ENCODE measurements at places on chromosomes 1 and 21.

GRCh38 chr1:248914796-248915381, 8.9 kb downstream of the PGBD2 start:
- DNase-seq = no peak

DNA sequence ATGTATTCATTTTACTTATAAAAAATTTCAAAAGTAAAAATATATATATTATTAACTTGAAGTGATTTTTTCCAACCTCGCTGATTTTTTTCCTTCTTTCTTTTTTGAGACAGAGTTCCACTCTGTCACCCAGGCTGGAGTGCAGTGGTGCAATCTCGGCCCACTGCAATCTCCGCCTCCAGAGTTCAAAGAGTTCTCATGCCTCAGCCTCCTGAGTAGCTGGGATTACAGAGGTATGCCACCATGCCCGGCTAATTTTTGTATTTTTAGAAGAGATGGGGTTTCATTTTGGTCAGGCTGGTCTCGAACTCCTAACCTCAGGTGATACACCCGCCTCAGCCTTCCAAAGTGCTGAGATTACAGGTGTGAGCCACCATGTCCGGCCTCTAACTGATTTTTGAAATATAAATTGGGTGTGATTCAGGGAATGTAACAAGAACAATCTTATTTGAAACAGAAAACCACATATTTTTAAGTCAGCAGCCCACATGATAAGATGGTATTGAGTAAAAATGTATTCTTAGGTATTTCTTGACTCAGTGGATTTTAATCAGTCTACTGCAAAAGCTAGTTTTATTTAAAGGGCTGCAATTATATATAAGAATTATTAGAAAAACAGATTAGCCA, 30.0 kb downstream of the ZBTB8B start:
- no peak for DNase-seq

DNA sequence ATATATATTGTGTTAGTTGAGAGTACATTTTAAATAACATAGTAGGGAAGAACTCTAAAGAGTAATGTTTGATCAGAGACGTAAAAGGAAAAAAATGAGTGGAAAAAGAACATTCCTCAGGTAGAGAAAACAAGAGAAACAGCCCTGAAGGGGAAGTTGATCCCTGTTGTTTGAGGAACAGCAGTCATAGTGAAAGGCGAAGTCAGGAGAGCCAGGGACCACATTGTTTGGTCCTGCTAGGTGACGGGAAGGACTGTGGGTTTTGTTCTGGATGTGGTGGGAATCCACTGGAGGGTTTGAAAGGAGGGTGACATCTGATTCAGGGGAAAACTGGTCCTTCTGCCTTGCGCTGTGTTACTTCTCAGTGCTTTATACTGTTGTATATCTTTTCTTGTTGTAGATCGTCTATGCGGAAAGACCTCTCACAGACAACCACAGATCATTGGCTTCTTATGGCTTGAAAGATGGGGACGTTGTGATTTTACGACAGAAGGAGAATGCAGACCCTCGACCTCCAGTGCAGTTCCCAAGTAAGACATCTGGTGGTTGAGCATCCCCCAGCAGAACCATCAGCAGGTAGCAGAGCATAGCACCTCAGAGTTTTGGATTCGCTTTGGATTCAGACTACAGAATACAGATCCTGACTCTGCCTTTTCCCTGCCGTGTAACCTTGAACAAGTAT, 9.2 kb downstream of the DDI2 start:
- no peak for DNase-seq

DNA sequence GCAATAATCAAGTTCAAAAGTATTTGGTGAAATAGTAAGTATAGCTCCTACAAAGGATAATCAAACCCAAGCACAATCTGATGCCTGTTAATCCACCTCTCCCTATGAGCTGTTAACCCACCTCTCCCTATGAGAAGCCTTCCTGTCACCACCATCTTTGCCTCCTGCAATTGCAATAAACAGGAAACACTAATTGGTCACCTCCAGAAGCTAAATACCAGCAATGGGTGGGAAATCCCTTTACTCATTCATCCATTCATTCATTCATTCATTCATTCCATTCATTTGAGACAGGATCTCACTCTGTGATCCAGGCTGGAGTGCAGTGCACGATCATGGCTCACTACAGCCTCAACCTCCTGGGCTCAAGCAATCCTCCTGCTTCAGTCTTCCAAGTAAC, 132.8 kb downstream of the RERE start:
- no peak for DNase-seq

DNA sequence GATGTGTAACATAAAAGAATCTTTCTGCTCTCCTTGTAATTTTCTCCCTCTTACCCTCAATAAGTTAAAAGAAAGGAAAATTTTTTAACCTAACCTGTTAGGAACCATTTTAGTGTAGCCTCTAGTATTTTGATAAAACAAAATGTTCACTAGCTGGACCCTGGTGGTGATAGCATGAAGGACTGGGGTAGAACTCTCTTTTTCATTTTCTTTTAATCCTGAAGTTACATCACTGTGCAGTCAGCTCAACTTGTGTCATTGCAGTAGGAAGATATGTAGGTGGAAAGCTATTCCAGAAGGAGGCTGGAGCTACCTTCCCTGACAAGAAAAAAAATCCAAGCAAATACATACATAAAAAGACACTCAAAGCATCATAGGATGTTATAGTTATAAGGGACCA, 39.3 kb downstream of the NFIA start:
- no peak for DNase-seq

GRCh38 chr21:40902993-40903392, 56.0 kb upstream of the DSCAM start:
- DNase-seq = no peak

GRCh38 chr1:224199679-224200078, 16.6 kb downstream of the DEGS1 start:
- DNase-seq = no peak

DNA sequence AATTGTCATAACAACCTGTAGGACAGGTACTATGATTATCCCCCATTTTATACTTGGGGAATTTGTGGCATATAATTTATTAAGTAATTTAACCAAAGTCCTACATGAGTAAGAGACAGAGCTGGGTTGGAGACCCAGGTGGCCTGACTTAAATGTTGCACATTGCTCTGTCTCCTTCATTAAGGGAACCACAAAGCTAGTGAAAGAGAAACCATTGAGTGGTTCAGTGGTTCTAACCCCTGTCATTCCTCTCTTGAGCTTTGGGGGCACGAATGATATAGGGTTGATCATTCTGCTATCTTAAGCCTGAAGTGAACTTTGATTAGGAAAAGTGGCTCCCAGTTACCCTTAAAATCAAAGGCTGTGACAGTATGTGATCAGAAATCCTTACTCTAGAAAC, 5.3 kb upstream of the MAP3K7CL start:
- peak; percentile 60 for DNase-seq

- no peak for DNase-seq
Measured at GRCh38 chr21:44018813-44019567, 6.9 kb downstream of the TRAPPC10 start.

Measured in GM20000 (cell line).